ENCODE measurements at places on chromosomes 3 and 15.

DNA sequence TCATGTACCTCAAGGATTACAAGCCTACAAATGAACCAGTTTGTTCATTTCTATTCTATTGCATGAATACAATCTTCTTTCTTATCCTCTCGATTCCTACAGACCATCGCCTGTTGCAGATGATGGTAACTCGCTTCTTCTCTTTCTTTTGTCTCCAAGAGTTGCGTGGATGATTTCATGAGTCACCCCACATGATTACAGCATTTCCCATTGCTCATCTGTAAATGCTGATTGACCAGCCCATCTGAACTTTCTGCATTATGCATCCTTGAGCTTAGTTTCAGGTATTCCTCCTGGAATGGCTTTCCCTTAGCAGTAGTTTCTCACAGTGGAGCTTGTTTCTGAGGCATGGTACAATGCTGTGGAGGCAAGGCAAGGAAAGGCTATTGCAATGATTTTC lies 109.6 kb upstream of the TOPAZ1 start:
- no peak for DNase-seq

- no peak for DNase-seq
These were observed 7.0 kb upstream of the DMXL2 start for GRCh38 chr15:51629612-51630011.

- no peak for DNase-seq
These were observed 172.8 kb downstream of the SUCNR1 start for GRCh38 chr3:152046280-152046679.

DNA sequence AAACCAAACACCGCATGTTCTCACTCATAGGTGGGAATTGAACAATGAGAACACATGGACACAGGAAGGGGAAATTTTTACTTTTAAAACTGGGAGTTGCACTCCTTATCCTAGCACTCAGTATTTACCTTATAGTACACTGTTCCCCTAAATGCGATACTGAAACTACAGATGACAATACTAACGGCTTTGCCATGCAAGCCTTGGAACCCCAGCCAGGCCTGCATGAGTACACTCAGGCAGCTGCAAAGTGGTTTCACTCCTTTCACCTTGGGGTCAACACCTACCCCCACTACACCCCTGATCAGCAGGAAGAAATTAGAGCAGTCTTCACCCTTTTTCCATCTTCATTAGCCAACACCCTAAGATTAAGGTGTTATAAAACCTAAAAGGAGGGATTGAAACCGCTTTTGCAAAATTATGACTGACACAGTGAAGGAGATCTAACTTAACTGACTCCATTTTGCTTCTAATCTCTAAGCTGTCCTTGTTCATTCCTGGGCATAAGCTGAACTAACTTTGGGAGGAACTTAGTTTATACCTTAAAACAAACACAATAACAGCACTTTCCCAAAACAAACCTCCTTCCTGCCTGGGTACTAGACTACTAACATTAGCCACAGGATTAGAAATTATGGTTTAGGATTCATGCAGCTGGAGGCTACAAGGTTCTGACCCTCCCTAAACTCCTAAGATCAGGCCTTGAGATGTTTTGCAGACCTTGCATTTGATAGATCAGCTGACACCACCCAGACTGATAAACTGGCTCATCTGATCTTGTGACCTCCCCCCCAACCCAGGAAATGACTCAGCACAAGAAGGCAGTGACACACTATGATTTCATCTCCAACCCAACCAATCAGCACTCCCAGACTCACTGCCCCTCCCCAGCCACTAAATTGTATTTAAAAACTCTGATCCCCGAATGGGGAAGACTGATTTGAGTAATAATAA lies 452.1 kb upstream of the PPP2R3A start:
- DNase-seq, result no peak

- no peak for DNase-seq
These were observed 198.8 kb upstream of the TTC14 start for GRCh38 chr3:180403156-180403555.

DNA sequence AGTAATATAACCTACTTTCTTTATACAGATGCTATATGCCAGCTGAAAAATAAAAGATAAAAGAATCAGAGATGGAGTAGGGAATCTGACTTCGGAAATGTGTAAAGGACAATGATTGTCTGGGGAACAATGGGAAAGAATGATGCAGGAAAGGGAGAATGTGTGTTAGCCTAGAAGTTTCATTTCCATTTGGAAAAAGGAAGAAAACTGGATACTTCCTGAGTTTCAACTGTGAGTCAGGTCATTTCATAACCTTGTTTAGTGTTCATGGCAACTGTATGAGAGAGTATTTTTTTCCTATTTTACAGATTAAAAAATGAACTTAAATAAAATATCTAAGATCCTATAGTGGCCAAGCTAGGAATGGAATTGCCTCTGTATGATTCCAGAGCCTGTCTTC lies 261.3 kb upstream of the NECTIN3 start:
- no peak for DNase-seq

GRCh38 chr15:90315278-90315982 lies 36.7 kb upstream of the ZNF774 start:
- DNase-seq, result no peak

GRCh38 chr3:160697637-160698380 lies 20.8 kb downstream of the ARL14 start:
- no peak for DNase-seq

GRCh38 chr15:63420333-63420747 lies 38.7 kb upstream of the CA12 start:
- DNase-seq, result no peak

- no peak for DNase-seq
These were observed 84.5 kb upstream of the SYNPR start for GRCh38 chr3:63193647-63194046.

- DNase-seq, result no peak
These were observed 2.4 kb upstream of the MYZAP start for GRCh38 chr15:57589281-57589680.

DNA sequence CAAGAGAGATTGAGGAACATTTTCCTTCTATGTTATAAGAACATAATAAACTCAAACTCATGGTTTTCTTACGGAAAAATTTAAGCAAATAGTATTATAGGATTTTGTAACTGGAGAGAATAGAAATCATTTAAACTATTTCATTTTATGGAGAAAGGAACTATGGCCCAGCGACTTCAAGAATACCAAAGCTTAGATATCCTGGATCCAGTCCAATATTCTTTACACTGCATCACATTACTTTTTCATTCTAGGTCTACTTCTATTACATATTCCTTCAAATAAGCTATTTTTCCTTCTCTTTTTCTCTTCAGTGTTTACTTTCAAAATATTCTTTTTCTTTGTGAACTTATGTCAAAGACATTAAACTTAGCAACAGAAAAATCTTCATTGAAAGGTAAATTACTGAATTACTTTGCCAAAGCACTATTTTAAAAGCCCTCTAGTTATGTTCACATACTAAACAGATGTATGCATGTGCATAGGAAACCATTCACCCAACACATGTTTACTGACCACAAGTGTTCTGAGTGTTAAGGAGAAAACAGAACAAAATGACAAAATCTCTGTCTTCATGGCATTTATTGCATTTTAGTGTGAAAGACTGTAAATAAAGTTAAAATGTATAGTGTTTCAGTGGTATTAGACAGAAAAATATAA lies 20.4 kb downstream of the KPNA4 start:
- DNase-seq, result no peak

DNA sequence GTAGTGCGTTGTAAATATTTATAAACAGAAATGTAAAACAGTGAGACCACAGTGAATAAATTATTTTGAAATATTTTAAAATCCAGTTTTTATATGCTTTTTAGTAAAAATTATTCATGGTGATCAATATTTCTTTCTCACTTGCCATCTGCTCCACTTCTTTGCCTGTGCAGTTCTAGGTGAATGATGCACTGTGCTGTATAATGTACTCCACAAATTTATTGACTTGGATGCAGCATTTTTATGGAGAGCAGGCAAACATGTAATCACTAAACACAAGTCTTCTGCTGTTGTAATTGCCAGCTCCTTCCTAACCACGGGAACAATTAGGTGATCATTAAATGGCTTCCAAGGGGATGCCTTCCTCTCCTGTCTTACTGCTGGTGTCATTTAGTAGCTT lies 395.9 kb downstream of the PTPRG start:
- DNase-seq, result no peak

DNA sequence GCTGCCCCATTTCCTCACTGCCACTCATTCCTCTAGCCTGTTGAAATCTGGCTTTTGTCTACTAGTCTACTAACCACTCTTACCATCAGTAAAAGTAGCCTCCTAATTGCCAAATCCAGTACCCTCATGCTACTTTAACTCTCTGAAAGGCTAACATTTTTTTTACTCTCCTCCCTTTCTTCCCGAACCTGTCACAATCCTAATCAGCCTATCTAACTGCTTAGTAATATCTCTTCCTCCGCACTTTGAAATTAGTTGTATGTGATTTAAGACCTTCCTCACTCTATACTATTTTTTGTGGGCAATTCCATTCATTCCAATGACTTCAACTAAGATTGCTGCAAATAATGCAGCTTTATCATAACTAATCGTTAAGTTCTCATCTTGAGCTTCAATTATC lies 3.7 kb downstream of the SENP7 start:
- no peak for DNase-seq

- no peak for DNase-seq
These were observed 28.7 kb downstream of the USP8 start for GRCh38 chr15:50452927-50453326.

GRCh38 chr3:31408720-31409119 lies 124.0 kb upstream of the STT3B start:
- no peak for DNase-seq

DNA sequence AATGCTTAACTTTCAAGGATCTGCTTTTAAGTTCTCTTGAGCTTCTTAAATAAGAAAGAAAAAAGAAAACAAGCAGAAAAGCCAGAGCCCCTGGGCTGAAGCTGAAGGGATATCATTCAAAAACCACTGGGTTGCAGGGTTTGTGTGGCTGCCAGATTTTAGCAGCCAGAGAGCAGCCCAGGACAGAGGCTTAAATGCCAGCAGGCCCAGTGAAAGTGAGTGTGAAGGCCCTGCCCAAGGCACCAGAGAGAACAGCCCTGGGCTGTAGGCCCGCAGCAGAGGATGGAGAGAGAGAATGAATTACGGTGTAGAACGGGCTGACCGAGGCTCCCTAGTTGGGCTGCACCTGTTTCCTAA lies 106.3 kb upstream of the BOC start:
- no peak for DNase-seq

GRCh38 chr3:83321891-83322290 lies 1560.4 kb upstream of the GBE1 start:
- no peak for DNase-seq

DNA sequence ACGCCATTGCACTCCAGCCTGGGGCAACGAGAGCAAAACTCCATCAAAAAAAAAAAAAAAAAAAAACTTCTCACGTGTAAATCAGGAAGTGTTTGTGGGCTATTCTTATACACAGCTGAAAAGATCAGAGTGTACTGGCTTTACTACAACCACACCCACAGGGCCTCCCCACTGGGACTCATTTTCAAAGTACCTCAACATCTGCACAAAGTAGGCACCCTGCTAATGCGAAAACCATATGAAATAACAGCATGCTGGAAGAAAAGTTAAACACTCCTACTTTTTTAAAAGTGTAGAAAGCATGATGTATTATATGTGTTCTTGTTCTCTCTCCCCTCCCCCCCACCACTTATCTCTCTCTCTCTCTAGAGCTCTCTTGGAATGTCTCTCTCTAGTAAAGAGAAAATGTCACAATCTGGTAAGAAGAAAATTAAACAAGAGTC lies 11.1 kb downstream of the UACA start:
- DNase-seq, result no peak

DNA sequence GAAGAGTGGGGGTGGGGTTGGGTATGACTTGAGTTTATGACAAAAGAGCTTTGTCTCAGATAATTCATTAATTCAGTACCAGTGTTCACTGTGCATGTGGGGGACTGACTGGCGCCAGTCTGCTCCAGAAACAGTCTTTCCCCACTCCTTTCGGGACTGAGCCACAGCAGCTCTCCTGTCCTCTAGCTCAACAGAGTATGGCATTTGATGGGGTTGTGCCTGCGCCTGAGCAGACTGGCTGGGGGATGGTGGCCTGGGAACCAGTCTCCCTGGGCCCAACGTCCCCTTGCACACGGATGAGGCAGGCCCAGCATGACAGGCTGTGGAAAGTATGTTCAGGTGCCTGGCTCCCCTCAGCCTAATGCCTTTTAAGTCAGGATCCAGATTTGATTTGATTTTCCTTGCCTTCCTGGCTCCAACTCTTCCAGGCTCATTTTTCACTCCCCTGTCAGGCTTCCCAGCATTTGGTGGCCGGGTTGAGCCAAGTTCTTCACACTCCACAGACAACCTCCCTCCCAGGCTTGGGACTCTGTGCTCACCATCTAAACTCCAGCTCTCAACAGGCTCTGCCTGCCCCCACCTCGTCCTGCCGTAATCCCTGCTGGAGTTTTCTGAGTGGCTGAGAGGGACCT lies 105.0 kb downstream of the MYLK start:
- DNase-seq, result no peak

- no peak for DNase-seq
These were observed 367 bp upstream of the TARS3 start for GRCh38 chr15:101724675-101725005.

DNA sequence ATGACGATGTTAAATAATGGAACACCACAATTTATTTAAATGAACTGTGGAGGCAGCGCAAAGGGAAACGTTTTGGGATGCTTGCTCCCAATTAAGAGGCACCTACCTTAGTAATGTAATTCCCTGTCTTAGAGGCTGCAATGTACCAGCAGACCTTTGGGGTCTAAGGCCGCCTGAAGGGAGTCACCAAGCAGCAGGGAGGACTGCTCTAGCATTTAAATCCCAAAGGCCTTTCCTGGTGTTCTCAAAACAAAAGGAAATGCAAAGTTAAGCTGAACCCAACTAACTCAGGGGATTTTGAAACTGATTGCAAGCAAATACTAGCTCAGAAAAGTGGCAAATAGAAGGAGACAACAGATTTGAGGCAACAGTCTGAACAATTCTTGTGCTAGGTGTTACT lies 510.8 kb downstream of the GABRG3 start:
- no peak for DNase-seq

DNA sequence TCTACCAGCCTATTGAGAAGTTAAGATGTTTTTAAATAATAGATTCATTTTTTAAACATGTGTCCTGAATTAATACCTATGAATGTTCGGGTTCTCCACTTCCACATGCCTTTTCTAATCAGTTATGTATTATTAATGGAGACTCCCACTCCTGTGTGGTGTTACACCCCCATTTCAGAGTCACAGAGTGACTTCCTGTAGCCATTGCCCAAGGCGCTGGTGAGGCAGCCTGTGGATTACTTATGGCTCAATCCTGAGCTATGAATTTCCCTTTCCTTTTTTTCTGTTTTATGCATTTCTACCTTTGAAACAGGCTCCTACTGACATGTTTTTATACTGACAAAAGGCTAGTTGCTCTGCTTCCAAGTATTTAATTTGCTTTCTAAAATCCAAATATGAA lies 162.3 kb downstream of the GABRG3 start:
- no peak for DNase-seq

DNA sequence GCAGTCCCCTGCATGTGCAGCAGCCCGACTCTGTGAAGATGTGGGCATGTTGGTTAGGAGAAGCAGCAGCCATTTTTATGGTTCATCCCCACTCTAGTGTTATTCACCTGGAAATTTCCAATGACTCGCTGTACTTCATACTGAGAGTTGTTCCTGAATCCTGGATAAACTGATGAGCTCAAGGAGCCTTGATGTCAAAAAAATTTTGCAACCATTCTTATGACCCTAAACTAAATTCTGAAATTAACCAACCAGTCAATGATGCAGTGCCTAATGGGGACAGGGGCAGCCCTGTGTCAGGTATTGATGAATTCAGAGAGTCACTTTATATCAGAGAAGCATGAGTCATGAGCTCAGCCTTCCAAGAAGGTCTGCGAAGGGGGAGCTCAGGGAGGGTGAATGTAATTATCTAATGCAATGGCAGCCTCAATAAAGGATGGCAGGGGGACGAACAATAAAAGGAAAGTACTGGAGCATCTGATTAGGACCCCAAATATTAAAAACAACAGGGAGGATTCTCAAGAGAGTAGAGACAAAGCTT lies 108.4 kb upstream of the VEPH1 start:
- DNase-seq, result no peak

All from dorsolateral prefrontal cortex (tissue), 122 donors.